Peyer's patch (tissue), 4 donors: ENCODE measurements at places on chromosomes 16 and 17. TPM values are rescaled to one million over a fixed set of nuclear protein-coding genes. Genes with fewer than 3 reads are reported as not detected.

The C1QTNF8 gene
- not detected for total RNA-seq

The GPR139 gene
- not detected for total RNA-seq

The LRRC75A gene
- total RNA-seq, result 189 TPM

The MYL11 gene
- not detected for total RNA-seq

- H3K27ac ChIP-seq, result no peak overlapping the region
- DNase-seq, result peak; percentile 45
- H3K4me1 ChIP-seq, result peaks cover 3% of the 10 kb centered on the region
- H3K27me3 ChIP-seq, result no peaks in the 10 kb centered on the region
These were observed 5.6 kb downstream of the TP53I13 start for GRCh38 chr17:29573871-29574731.

DNA sequence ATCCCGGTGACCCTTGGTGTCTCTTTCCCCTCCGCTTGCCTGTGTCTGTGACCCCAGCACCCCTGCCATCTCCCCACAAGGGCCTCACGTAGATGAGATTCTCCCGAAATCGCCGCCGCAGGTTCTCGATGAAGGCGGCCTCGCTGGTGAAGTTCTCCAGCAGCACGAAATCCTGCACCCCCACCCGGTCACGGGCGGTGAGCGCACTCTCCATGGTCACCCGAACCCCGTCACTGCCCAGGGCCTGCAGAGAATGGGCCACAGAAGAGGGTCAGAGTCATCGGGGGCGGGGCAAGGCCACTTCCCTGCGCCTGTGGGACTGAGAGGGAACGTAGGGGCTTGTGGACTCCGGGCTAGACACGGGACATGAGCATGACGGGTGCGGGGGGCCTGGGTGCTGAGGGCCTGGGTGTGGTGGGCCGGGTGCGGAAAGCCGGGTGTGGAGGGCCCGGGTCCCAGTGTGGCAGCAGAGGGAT lies 8.4 kb downstream of the MYO1C start:
- no peaks in the 10 kb centered on the region for H3K36me3 ChIP-seq
- H3K4me3 ChIP-seq, result no peak overlapping the region
- DNase-seq, result no peak
- H3K27me3 ChIP-seq, result no peaks in the 10 kb centered on the region
- peaks cover 24% of the 10 kb centered on the region for H3K4me1 ChIP-seq
- peak overlapping the region; percentile 88 for H3K27ac ChIP-seq

GRCh38 chr16:83961591-83961990 lies 6.5 kb upstream of the NECAB2 start:
- H3K4me3 ChIP-seq, result no peak overlapping the region
- no peak overlapping the region for H3K27ac ChIP-seq
- DNase-seq, result no peak

GRCh38 chr16:53502331-53503269 lies at the start of gene AKTIP:
TSS of gene AKTIP (minus strand) at chr16:53503209. CDS start at chr16:53500259, 2,950 bp downstream.
- H3K27ac ChIP-seq, result peak within 1 kb of the TSS; percentile 96
- peak within 1 kb of the TSS; percentile 89 for H3K4me3 ChIP-seq
- peaks cover 10% of the 10 kb centered on the region for H3K36me3 ChIP-seq
- peak; percentile 44 for DNase-seq

DNA sequence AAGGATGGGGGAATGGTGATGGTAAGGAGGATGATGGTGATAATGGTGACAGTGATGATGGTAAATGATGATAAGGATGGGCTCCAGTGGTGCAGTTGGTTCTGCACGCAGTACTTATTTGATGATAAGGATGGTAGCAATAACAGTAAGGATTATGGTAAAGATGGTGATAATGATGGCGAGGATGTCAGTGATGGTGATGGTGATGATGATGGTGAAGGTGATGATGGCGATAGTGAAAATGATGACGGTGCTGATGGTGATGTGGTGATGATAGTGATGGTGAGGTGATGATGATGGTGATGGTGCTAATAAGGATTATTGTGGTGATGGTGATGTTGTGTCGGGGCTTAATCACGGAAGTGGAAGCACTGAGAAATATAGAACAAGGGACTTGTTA lies 103.7 kb downstream of the C16orf95 start:
- no peaks in the 10 kb centered on the region for H3K27me3 ChIP-seq
- no peaks in the 10 kb centered on the region for H3K4me1 ChIP-seq
- no peak overlapping the region for H3K27ac ChIP-seq
- no peaks in the 10 kb centered on the region for H3K36me3 ChIP-seq

- H3K27me3 ChIP-seq, result no peaks in the 10 kb centered on the region
- H3K4me1 ChIP-seq, result no peaks in the 10 kb centered on the region
- no peak for DNase-seq
- no peak overlapping the region for H3K4me3 ChIP-seq
These were observed 2.1 kb upstream of the UBB start for GRCh38 chr17:16378636-16379282.

DNA sequence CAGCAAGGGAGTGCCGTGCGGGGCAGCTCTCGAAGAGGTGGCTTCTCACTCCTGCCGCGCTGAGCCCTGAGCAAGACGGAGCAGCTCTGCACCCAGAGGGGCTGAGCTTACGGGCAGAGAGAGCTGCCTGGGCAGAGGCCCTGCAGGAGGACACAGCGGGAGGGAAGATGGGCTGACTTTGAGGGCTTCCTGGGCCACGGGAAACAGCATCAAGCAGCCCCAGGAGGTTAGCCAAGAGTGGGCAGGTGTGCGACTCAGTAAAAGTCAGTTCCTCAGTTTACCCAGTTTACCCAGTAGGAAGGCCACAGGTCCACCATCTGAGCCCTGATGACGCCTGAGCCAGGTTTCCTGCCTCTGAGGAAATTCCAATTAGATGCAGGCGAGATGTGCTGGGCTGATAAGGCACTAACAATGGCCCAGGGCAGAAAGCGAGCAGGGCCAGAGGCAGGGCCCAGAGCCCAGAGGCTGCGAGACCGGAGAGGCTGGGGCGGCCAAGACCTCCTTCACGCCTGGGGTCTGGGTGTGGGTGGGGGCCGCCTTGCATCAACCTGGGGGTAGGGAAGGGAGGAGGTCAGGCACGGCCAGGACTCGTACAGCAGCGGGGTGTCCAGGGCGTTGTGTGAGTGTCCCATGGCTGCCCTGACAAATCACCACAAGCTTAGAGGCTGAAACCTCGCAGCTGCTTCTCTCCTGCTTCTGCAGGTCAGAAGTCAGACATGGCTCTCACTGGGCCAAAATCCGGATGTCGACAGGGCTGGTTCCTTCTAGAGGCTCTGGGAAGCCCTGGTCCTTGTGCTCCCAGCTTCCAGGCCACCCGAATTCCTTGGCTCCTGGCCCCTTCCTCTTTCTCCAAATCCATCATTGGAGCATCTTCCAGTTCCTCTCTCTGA lies 32.0 kb upstream of the CIBAR2 start:
- H3K36me3 ChIP-seq, result no peaks in the 10 kb centered on the region
- no peaks in the 10 kb centered on the region for H3K4me1 ChIP-seq
- H3K27ac ChIP-seq, result peak overlapping the region; percentile 25
- no peaks in the 10 kb centered on the region for H3K27me3 ChIP-seq

DNA sequence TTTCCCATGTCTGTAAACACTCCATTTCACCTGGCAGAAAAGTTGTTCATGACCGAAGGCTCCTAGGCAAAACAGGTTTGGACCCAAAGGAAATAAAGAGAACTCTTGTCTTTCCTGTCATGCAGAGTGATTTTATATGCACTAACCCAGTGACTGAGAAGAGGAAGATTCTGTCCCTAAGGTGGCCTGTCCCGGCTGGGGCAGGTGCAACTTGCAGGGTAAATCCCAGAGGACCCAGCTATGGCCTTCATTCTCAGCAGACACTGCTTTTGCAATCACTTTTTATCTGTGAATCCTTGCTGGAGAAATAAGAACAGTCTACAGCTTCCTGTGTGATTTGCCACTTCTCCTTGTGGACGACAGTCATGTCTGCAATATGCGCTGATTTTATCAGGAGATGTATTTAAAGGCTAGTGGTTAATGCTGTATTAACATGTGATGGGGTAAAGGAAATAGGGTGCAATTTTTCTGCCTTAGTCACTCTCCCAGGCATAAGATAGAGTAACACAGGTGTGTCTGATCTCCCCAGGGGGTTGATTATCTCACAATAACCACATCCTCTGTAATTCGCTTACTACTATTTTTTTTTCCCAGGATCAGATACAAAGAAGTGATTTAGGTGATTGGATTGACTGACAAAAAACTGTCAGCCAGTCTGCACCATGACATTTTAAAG lies 696.8 kb upstream of the SOX9 start:
- H3K27me3 ChIP-seq, result no peaks in the 10 kb centered on the region
- no peak overlapping the region for H3K4me3 ChIP-seq
- H3K4me1 ChIP-seq, result no peaks in the 10 kb centered on the region
- DNase-seq, result no peak
- H3K27ac ChIP-seq, result no peak overlapping the region
- H3K36me3 ChIP-seq, result no peaks in the 10 kb centered on the region

GRCh38 chr17:30956764-30957374 lies 14.0 kb upstream of the RNF135 start:
- no peak overlapping the region for H3K4me3 ChIP-seq
- H3K27me3 ChIP-seq, result no peaks in the 10 kb centered on the region
- H3K27ac ChIP-seq, result peak overlapping the region; percentile 2
- DNase-seq, result peak; percentile 39
- H3K4me1 ChIP-seq, result no peaks in the 10 kb centered on the region

GRCh38 chr17:67171560-67171959 lies 73.4 kb downstream of the HELZ start:
- no peaks in the 10 kb centered on the region for H3K36me3 ChIP-seq
- no peak overlapping the region for H3K27ac ChIP-seq
- no peak for DNase-seq
- no peaks in the 10 kb centered on the region for H3K4me1 ChIP-seq
- H3K4me3 ChIP-seq, result no peak overlapping the region

GRCh38 chr17:28846231-28846630 lies 3.6 kb upstream of the FAM222B start:
- no peak overlapping the region for H3K27ac ChIP-seq
- H3K4me3 ChIP-seq, result no peak overlapping the region
- no peak for DNase-seq
- H3K27me3 ChIP-seq, result no peaks in the 10 kb centered on the region

- H3K4me3 ChIP-seq, result no peak overlapping the region
- H3K27me3 ChIP-seq, result no peaks in the 10 kb centered on the region
- H3K36me3 ChIP-seq, result no peaks in the 10 kb centered on the region
- H3K4me1 ChIP-seq, result no peaks in the 10 kb centered on the region
These were observed 39.2 kb downstream of the KNOP1 start for GRCh38 chr16:19678804-19679203.

DNA sequence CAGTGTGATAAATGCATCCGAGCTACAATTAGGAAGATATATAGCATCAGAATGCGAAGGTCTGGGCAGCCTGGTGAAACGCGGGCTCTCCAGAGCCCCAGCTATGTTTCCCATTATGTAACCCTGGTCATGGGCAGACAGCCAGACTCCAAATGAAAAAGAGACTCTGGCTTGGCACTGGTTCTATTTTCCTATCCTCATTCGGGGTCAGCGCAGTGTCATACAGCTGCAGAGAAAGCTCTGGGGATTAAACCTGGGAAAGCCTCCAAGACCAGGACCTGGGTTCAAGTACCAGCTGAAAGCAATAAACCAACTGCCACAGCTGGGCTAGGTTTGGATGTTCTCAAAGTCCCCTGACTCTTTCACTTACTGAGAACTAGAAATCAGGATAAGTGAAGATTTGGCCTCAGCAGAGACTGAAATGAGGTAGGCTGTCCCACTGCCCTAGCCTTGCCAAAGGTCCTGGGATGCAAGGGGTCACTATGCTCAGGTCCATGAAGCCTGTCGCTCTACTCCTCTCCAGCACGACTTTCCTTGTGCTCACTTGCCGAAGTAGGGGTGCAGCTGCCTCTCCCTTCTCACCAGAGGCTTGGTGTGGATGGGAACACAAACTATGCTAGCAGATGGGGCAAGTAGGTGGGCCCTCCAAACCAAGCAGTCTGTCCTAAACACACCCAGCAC lies 123.8 kb downstream of the SMG6 start:
- no peaks in the 10 kb centered on the region for H3K4me1 ChIP-seq
- H3K4me3 ChIP-seq, result no peak overlapping the region
- no peaks in the 10 kb centered on the region for H3K36me3 ChIP-seq
- DNase-seq, result peak; percentile 33
- H3K27ac ChIP-seq, result peak overlapping the region; percentile 65

GRCh38 chr17:1169221-1169928 lies 10.4 kb downstream of the ABR start:
- H3K36me3 ChIP-seq, result no peaks in the 10 kb centered on the region
- H3K27me3 ChIP-seq, result no peaks in the 10 kb centered on the region
- H3K4me3 ChIP-seq, result no peak overlapping the region
- H3K4me1 ChIP-seq, result peaks cover 7% of the 10 kb centered on the region
- DNase-seq, result no peak
